HFFc6 (cell line): ENCODE measurements at places on chromosomes 6 and 20.

DNA sequence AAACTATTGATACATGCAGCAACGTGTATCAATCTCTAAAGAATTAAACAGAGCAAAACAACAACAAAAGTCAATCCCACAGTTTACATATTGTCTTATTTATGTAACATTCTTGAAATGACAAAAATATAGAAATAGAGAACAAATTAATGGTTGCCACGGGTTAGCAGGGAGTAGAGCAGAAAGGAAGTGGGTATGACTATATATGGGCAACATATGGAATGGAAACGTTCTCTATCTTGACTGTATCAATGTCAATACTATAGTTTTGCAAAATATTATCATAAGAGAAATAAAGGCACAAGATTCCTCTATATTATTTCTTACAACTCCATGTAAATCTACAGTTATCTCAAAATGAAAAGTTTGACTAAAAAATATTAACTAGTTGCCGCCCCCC, 12.8 kb downstream of the AK9 start:
- H3K36me3 ChIP-seq = no peaks in the 10 kb centered on the region
- no peak for DNase-seq
- no peak overlapping the region for H3K27ac ChIP-seq
- H3K4me3 ChIP-seq = no peak overlapping the region

DNA sequence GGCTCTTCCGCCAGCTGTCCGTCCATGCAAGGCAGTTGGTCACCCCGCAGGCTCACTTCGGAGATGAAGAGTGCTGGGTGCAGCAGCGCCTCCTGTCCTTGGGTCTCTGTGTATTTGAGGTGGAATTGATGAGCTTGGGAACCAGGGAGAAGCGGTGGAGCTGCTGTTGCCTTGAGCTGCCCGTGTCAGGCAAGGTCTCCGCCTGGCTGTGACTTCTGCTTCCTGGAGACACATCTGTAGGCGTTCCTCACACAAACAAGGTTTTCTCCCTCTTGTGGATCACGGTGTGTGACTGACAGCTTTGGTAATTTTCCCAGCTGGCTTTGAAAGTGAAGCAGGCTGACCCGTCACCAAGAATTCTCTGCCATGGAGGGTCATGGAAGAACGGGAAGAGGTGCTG, 2.5 kb upstream of the SLC17A9 start:
- no peak for DNase-seq
- peaks cover 1% of the 10 kb centered on the region; the same call in 1 of the 2 replicates for H3K27me3 ChIP-seq
- H3K4me1 ChIP-seq = peaks cover 9% of the 10 kb centered on the region
- H3K36me3 ChIP-seq = peaks cover 47% of the 10 kb centered on the region
- no peak overlapping the region for H3K4me3 ChIP-seq

DNA sequence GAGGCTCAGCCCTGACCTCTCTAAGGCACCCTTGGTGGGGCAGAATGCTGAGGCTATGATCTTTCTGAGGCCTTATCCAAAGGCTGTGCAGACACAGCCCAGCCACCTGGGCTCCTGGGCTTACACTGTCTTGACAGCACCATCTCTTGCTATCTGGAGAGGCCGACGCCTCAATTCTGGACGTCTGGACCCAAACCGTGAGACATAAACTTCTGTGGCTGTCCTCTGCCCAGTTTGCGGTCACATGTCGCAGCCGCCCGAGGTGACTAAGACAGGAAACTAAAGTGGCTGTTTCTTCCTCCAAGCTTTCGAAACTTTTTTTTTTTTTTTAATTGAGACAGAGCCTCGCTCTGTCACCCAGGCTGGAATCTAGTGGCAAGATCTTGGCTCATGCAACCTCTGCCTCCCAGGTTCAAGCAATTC, 49.3 kb downstream of the PRR18 start:
- no peak overlapping the region for H3K27ac ChIP-seq
- H3K27me3 ChIP-seq = peaks cover 13% of the 10 kb centered on the region
- no peaks in the 10 kb centered on the region for H3K4me1 ChIP-seq
- no peaks in the 10 kb centered on the region for H3K36me3 ChIP-seq

DNA sequence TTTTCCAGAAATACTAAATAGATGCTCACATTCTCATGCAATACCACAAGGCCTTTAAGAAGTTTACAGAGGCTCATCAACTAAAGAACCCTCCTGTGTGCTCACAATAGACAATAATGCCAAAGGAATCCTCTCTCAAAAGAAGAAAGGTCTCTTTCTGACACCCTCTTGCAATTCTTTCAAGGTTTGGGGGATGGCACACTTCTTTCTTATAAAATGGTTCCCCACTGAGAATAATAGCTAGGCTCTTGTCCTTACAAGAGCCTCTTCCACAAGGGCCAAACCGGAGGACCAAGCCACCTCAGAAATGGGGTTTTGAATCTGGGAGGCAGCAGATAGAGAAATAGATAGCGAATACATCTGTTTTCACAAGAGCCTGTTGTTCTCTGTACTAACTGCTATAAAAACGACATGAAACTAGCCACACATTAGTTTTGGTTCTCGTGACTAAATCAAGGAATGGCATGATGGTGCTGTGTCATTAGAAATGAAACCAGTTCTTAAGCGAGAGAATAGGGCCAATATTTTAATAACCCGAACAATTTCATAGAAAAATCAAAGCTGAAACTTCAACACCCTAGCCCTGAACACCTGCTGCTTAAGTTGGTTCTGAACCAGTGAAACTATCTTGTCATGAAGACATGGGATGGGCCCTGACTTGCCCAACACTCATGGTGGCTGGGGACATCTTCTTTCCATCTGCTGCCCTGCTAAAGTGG, 81.1 kb downstream of the PRDM1 start:
- peaks cover 7% of the 10 kb centered on the region for H3K36me3 ChIP-seq
- peaks cover 4% of the 10 kb centered on the region for H3K27me3 ChIP-seq
- no peak for DNase-seq
- H3K27ac ChIP-seq = no peak overlapping the region

GRCh38 chr20:16124911-16125776, 448.1 kb downstream of the KIF16B start:
- no peak overlapping the region for H3K27ac ChIP-seq
- DNase-seq = no peak
- H3K4me3 ChIP-seq = no peak overlapping the region
- no peaks in the 10 kb centered on the region for H3K36me3 ChIP-seq

- H3K27me3 ChIP-seq = no peaks in the 10 kb centered on the region
- no peaks in the 10 kb centered on the region for H3K4me1 ChIP-seq
- H3K27ac ChIP-seq = no peak overlapping the region
- no peaks in the 10 kb centered on the region; the same call in 1 of the 2 replicates for H3K36me3 ChIP-seq
- H3K4me3 ChIP-seq = no peak overlapping the region
- no peak for DNase-seq
Observed at GRCh38 chr20:55103188-55103587, 627.8 kb downstream of the DOK5 start.

GRCh38 chr6:56977192-56977591, 22.3 kb downstream of the BEND6 start:
- no peaks in the 10 kb centered on the region for H3K4me1 ChIP-seq
- peaks cover 25% of the 10 kb centered on the region for H3K36me3 ChIP-seq
- H3K4me3 ChIP-seq = no peak overlapping the region
- DNase-seq = no peak

DNA sequence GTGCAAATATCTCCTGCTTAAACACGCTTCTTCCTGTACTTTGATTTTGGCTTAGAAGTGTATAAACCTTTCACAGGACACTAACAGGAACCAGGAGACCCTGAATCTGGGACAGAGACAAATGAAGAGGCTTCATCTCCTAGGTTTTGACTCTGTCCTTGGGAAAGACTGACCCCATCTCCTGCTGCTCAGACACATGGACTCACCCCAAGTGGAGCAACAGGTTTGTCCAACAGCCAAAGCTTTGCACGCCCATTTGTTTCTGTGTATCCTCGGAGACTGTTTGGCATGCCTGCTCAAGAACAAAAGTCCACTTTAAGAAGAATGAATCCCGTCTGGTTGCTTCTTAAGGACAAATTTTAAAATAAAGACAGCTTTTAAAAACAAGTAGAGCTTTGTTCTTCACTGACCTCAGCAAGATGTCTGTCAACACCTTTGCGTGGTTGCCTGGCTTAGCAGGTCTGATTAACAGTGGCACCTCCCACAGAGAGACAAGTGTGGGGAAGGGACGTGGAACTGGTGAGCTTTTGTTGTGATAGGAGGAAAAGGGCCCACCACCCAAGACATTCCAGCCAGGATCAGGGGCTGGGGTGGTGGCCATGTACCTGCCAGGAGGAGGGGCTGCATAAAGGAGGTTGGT, 202.6 kb downstream of the SOD2 start:
- no peaks in the 10 kb centered on the region for H3K4me1 ChIP-seq
- no peak overlapping the region for H3K4me3 ChIP-seq
- H3K27ac ChIP-seq = no peak overlapping the region
- peaks cover 4% of the 10 kb centered on the region; the same call in 1 of the 2 replicates for H3K36me3 ChIP-seq
- peaks cover 9% of the 10 kb centered on the region for H3K27me3 ChIP-seq
- no peak for DNase-seq

DNA sequence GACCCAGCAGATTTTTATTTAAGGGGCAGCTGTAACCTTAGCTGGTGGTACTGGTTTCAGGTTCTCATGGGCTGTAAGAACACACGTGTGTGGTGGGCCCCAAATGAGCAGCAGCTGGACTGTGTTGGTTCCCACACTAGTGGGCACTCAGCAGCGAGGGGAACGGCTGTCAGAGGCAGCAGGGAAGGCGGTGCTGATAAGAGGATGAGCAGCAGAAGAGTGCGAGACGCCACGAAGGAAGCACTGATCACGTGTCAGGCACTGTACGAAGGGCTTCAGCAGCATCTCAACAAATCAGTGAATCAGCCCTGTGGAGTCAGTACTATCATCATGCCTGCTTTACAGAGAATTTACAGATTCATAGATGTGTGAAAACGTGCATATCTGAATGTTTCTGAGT, 41.0 kb upstream of the EMILIN3 start:
- DNase-seq = no peak
- peaks cover 2% of the 10 kb centered on the region; the same call in 1 of the 2 replicates for H3K27me3 ChIP-seq
- no peak overlapping the region for H3K4me3 ChIP-seq

GRCh38 chr6:30960907-30961673, 20.3 kb downstream of the MUCL3 start:
- DNase-seq = no peak
- no peak overlapping the region for H3K27ac ChIP-seq
- no peak overlapping the region for H3K4me3 ChIP-seq
- no peaks in the 10 kb centered on the region for H3K36me3 ChIP-seq
- peaks cover 53% of the 10 kb centered on the region for H3K27me3 ChIP-seq

GRCh38 chr20:32495217-32495565, 89.9 kb downstream of the NOL4L start:
- H3K36me3 ChIP-seq = no peaks in the 10 kb centered on the region
- H3K27ac ChIP-seq = no peak overlapping the region
- no peak overlapping the region for H3K4me3 ChIP-seq
- peaks cover 15% of the 10 kb centered on the region; the same call in 1 of the 2 replicates for H3K4me1 ChIP-seq
- DNase-seq = no peak
- no peaks in the 10 kb centered on the region for H3K27me3 ChIP-seq

GRCh38 chr6:159616456-159616855, 76.6 kb downstream of the SOD2 start:
- no peak for DNase-seq
- no peak overlapping the region for H3K27ac ChIP-seq
- H3K4me1 ChIP-seq = no peaks in the 10 kb centered on the region

DNA sequence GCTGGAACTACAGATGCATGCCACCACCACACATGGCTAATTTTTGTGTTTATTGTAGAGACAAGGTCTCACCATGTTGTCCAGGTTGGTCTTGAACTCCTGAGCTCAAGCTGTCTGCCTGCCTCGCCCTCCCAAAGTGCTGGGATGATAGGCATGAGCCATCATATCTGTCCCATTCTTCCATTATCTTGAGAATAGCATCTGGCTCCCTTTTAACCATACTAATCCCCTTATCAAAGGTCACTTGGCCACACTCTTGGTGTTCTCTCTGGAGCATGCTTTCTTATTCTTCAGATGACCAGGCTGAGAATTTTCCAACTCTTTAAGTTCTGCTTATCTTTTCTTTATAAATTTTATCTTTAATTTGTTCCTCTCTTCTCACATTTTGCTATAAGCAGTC, 15.9 kb upstream of the TRERF1 start:
- H3K27ac ChIP-seq = no peak overlapping the region
- DNase-seq = no peak
- H3K36me3 ChIP-seq = peaks cover 12% of the 10 kb centered on the region
- H3K4me3 ChIP-seq = no peak overlapping the region
- H3K4me1 ChIP-seq = no peaks in the 10 kb centered on the region
- peaks cover 7% of the 10 kb centered on the region for H3K27me3 ChIP-seq

- no peaks in the 10 kb centered on the region for H3K4me1 ChIP-seq
- no peaks in the 10 kb centered on the region for H3K36me3 ChIP-seq
- H3K27ac ChIP-seq = no peak overlapping the region
- peaks cover 1% of the 10 kb centered on the region; the same call in 1 of the 2 replicates for H3K27me3 ChIP-seq
- H3K4me3 ChIP-seq = no peak overlapping the region
Observed at GRCh38 chr6:90811596-90812226, 224.8 kb upstream of the MAP3K7 start.

- no peak overlapping the region for H3K27ac ChIP-seq
- H3K4me1 ChIP-seq = peaks cover 11% of the 10 kb centered on the region
- no peaks in the 10 kb centered on the region for H3K36me3 ChIP-seq
Observed at GRCh38 chr6:150314230-150315188, 54.3 kb upstream of the IYD start.

DNA sequence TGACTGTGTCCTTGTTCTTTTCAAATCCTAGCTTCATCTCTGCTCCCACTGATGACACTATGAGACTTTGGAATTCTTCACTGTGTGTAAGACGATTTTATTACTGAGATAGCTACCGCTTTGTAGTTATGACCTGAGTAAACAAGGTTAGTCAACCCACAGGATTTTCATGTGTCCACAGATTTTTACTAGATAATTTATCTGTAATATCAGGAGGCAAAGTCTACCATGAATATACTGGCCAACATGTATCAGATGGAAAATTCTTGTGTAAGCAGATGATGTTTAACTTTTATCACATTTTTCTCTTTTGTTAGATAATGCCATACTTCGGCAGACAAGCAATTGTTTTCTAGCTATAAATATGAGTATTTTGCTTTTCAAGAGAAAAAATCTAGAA, 119.8 kb downstream of the SGK1 start:
- no peak overlapping the region for H3K27ac ChIP-seq
- H3K27me3 ChIP-seq = no peaks in the 10 kb centered on the region
- peak; percentile 60 for DNase-seq
- no peak overlapping the region for H3K4me3 ChIP-seq

- H3K27me3 ChIP-seq = no peaks in the 10 kb centered on the region
- DNase-seq = peak; percentile 50
- H3K27ac ChIP-seq = peak overlapping the region; percentile 5
- H3K4me1 ChIP-seq = peaks cover 34% of the 10 kb centered on the region
- H3K4me3 ChIP-seq = peak overlapping the region; percentile 8; the same call in 1 of the 2 replicates
Observed at GRCh38 chr6:25476126-25476525, 175.9 kb upstream of the SCGN start.

DNA sequence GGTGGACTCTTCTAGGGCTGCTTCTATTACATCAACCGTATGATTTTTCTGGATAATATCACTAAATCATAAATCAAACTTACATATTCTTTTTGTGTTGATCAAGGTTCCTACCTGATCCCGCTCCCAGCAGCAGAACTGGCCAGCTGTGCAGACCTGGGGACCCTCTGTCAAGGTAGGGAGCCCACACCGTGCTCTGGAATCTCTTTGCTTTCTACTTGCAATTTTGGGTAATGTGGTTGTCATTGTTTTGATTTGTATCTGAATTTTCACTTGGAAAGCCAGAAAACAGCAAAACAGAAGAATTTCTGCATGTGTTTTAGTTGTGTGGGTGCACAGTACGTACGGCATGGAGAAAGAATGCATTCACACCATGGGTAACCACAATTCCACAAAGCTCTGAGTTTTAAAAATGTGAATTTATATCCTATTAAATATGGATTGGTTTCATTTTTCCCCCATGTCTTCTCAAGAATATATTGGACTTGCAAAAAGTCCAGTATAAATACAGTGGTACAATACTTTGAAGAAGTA, 80.1 kb downstream of the ADGRG6 start:
- no peaks in the 10 kb centered on the region for H3K27me3 ChIP-seq
- H3K36me3 ChIP-seq = peaks cover 21% of the 10 kb centered on the region
- no peak for DNase-seq
- peak overlapping the region; percentile 30; the same call in 1 of the 2 replicates for H3K27ac ChIP-seq

- DNase-seq = no peak
- H3K4me3 ChIP-seq = no peak overlapping the region
- H3K4me1 ChIP-seq = no peaks in the 10 kb centered on the region
Observed at GRCh38 chr6:21431526-21431925, 162.0 kb upstream of the SOX4 start.
